ENCODE measurements at places on chromosomes 2 and 18.

GRCh38 chr2:40935349-40935748 lies 483.5 kb upstream of the SLC8A1 start:
- DNase-seq, result no peak

DNA sequence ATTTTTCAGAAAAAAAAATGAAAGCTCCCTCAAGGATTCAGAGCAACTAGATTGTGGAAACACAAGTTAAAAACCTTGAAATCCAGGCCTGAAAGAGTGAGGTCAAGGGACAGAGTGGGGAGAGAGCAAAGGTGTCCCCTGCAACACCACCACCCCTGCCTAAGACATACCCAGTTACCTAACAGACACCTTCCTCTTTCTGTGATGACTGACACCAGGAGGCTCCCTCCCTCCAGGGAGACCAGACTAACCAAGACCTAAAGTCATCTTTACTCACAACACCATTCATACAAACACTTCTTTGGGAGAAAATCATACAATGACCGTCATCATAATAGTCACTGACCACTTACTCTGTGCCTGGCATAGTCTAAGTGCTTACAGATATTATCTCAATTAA lies 151.8 kb upstream of the NABP1 start:
- no peak for DNase-seq

GRCh38 chr2:190043441-190043840 lies 19.1 kb downstream of the MSTN start:
- DNase-seq, result no peak

GRCh38 chr18:9743200-9744016 lies 35.3 kb downstream of the RAB31 start:
- DNase-seq, result no peak

DNA sequence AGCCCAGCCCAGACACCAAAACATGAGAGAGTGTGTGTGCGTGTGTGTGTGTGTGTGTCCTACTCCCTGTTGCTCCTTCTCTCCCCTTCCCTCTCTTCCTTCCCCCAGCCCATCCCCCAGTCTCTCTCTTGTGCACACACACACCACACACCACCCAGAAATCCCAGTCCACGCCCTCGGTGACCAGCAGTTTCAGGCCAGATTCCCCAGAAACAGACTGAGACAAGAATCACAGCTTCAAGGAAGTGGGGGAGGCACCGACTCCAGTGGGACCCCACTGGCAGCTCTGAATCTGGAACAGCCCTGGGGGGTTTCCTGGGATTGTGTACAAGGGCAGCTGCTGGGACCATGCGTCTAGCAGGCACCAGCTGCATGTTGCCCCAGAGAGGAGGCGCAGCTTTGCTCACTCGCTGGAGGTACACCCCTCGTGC lies 113.5 kb downstream of the NDUFA10 start:
- DNase-seq, result no peak

DNA sequence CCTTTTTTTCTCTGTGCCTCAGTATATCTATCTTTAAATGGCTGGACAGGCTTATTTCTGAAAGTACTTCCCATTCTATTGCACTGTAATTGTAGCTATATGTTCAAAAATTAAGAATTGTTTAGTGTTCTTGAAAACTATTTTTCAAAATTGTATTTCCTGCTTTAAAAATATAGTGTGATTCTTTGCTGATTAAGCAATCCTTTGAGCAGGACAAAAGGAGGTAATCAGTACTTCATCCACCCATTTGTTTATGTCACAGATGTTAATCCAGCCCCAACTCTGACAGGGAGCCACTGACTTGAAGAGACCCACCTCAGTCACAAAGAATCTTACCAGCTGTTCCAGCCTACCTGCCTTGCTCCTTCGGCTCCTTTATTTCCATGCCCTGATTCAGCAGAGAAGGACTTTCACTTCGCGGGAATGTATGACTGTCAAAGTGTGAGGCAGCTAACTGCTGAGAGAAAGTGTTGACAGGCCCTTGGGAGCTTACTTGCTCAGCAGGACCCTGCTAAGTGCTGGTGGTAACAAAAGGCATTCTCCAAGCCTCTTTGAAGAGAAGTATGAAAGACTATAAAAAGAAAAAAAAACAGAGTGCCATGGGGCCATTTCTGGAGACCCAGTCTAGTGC lies 393.3 kb upstream of the CYRIA start:
- DNase-seq, result no peak

DNA sequence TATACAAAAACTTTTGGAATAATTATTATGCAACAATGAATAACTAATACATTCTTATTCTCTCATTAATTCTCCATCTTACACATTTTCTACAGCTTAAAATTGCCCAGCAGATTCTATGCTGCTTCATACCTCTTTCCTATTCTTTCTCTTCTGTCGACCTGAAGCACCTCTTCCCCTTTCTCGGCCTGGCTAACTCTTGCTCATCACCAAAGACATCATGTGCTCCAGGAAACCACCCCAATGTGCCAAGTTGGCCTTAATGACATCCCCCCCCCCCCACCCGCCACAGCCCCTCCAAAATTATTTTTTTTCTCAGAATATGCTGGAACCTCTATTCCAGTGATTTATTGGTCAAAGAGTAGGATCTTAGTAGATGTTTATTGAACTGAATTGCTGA lies 43.6 kb downstream of the ZNF521 start:
- no peak for DNase-seq

DNA sequence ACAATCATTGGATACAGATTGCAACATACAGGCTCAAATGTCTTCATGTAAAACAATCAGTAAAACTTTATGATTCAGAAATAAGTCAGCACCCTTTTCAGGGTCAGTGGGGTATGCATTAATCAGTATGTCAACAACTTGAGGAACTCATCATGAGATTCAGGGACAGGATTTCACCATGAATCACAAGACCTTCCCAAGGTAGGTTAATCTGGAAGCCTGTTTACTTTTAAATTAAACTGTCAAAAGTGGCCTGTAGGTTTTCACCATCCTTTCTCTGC lies 104.8 kb downstream of the SP100 start:
- no peak for DNase-seq

DNA sequence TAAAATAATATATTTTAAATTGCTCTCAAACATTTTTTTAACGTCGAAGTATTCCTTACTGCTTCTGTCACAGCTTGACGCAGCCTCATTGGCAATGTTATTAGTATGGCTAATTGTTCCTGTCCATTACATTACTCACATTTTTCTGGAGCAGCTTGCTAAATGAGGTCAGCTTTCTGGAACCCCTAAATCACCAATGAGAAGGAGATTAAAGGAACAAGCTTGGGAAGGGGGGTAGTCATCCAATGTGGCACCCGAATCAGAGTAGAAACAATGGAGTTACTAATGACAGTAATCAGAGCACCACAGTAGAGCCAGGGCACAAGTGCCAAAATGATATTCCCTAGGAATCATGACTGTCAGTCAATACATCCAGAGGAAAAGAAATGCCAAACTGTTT lies 5.1 kb downstream of the NEUROD1 start:
- no peak for DNase-seq

DNA sequence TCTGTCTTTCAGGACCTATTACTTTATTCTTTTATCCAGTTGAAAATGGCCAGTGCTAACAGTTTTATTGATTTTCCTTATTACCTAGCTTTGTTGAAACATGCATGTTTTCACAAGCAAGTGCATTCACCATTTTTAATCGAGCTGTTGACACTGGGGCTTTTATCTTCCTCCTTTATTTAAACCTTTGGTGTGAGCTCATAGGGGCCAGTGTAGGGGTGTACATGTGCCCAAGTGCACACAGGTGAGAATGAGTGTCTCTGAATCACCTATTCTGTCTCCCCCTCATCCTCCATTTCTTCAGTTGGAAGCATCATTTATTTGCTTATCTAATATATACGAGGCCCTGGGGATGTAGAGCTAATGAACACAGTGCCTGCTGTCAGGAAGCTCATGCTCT lies 199.1 kb downstream of the PRKCE start:
- no peak for DNase-seq

DNA sequence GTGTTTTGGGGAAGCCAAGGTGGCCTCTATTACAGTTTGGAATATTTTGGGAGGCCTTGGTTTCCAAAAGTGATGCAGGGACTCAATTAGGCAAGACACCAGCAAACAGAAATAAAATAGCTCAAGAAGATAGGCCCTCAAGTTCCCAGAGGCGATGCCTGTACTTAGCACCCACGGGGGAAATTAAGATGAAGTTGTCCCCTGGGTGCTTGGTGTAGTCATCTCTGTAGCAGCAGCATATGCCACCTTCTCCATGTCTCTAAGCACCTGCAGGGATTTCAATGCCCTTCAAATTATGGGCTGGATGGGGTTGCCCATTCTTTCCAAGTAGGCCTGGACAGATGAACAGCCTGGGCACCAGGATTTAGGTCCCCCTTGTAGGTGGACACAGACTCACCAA lies 185.0 kb downstream of the CTIF start:
- DNase-seq, result no peak

GRCh38 chr2:157922336-157922735 lies 46.2 kb upstream of the ACVR1 start:
- no peak for DNase-seq

DNA sequence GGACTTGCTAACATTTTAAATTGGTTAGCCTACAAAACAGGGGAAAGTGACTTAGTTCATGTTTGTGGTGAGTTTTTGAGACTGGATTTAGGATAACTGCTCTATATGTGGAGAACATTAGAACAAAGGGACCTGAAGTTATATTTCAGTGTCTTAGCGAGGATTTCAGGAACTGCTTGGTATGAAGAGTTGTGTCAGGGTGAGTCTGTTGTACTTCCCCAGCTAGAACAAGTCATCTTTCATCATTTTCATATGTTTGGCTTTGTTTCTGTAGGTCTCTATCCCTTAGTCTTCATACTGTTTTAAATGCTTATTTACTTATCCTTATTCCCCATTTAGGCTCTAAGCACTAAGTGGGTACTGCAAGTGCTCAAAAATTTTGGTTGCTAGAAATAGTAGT lies 41.9 kb downstream of the KCMF1 start:
- no peak for DNase-seq

GRCh38 chr18:5966514-5966913 lies 71.2 kb upstream of the TMEM200C start:
- DNase-seq, result no peak

GRCh38 chr18:60698901-60699300 lies 326.3 kb upstream of the MC4R start:
- no peak for DNase-seq

DNA sequence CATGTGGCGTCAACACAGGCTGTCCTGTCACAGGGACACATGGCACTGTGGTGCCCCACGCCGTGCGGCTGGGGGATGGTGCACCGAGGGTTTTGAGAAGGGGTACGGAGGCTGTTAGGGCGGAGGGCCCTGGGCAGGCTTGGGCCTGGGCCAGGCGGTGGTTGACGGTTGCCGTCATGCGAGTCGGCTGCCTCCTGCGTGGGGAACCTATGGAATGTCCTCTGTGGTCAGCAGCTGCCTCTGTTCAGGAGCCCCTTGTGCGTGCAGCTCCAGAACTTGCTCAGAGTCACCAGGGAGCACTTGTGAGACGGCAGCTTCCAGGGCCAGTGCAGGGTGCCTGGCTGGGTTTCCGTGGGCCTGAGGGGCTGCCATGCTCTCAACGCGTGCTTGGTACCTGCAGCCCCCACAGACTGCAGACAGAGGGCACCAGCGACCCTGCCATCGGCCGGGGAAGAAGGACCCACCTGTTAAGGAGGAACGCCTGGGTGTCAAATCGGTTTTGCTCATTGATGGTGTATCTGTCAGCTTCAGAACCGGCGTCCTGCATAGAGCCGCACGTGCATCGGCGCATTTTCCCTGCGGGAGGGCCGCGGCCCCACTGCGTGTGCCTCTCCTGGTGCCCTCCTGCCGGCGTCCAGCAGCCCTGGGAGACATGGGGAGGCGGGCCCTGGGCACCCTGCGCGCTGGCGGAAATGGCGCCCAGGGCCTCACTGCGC lies 10.0 kb upstream of the D2HGDH start:
- DNase-seq, result no peak

DNA sequence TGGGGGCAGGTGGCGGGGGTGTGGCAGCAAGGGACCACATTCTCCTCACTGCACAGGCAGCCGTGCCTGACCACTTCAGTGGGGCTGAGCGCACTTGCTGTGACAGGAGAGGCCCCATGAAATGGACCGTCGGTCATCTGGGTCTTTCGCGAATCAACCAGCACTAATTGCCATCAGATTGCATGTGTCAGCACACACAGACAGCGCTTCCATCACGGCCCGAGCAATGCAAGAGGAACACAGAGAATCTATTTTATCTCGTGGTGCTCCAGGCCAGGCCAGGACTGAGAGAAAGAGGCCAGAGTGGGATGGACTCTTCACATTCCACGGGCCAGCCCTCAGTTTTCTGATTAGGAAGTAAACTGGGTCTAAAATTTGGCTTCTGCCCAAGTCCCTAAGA lies 87.0 kb downstream of the EIPR1 start:
- no peak for DNase-seq

GRCh38 chr2:163774862-163775261 lies 39.1 kb upstream of the FIGN start:
- no peak for DNase-seq

DNA sequence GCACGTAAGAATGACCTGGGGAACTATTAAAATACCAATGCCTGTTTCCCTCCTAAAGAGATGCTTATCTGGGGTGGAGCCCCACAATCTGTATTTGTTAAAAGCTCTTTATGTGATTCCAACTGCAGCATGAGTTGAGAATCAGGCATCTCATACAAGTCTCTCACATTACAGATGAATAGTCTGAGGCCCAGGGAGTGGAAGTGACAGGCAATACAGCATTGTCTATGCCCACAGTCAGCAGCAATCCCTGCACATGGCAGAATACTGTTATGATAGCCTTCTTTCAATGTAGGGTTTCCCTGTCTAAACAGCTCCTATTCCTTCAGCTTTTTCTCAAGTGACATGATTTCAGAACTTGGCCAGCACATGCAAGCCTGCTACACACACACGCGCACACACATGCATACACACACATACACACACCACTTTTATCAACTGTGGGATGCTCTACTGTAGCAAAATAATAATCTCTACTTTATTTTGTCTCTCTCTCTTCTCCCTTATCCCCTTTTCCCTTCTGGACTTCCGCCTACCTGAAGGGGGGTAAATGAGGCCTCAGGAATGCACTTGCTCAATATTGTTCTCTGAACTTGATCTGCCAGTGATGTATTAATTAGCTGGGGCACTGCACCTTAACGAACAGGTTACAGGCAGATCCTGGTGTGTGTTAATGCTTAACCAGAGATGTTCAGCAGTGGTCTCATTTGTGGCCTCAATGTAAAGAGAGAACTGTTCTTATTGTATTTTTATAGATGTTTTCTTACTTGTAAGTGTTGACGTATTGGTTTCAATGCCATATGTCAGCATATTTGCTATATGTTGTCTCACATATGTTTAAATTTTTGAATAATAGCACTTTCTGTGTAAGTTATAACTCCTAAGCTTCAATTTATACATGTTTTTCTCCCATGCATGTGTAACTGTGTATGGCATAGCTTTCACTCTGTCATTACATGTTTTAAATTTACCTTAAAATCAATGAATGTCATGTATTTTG lies 116.0 kb downstream of the SETBP1 start:
- no peak for DNase-seq

DNA sequence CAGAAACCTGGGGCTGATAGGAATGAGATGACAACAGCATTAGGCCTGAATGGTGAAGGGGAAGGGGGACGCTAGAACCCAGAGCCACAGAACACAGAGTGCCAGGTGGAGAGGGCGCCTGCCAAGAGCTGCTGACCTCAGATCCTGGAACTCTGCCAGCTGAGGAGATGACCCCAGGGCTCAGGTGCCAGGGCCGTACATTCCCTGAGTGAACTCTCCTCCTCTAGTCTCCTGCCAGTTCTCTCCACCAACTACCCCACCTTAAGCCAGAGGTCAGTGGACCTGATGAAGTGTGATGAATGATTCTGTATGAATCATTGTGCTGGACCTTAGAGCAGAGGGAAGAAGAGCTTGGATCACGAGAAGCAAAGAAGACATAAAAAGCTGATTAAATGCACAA lies 1582.2 kb upstream of the ACVR2A start:
- no peak for DNase-seq

- no peak for DNase-seq
These were observed 68.7 kb upstream of the ACSL3 start for GRCh38 chr2:222792001-222792611.

All from activated CD4-positive, alpha-beta T cell treated with anti-CD3 and anti-CD28 coated beads, Interleukin-2, amount 50 U/mL, for 48 hours (primary cell).